ENCODE measurements at places on chromosomes 2 and 18.

- H3K27ac ChIP-seq: no peak overlapping the region
- peak; percentile 14 for DNase-seq
- peaks cover 35% of the 10 kb centered on the region for H3K4me1 ChIP-seq
- H3K27me3 ChIP-seq: peaks cover 5% of the 10 kb centered on the region
- no peak overlapping the region for H3K4me3 ChIP-seq
Observed at GRCh38 chr2:107681936-107682335, 144.8 kb upstream of the RGPD4 start.

- peak overlapping the region; percentile 43 for H3K27ac ChIP-seq
- no peak for DNase-seq
- no peak overlapping the region for H3K4me3 ChIP-seq
- H3K4me1 ChIP-seq: peaks cover 22% of the 10 kb centered on the region
- H3K27me3 ChIP-seq: peaks cover 23% of the 10 kb centered on the region
Observed at GRCh38 chr2:240520974-240521350, 36.8 kb downstream of the ANKMY1 start.

- DNase-seq: no peak
- H3K4me1 ChIP-seq: no peaks in the 10 kb centered on the region
- H3K4me3 ChIP-seq: no peak overlapping the region
- H3K27me3 ChIP-seq: peaks cover 2% of the 10 kb centered on the region
- no peak overlapping the region for H3K27ac ChIP-seq
Observed at GRCh38 chr18:33282709-33283333, 157.7 kb downstream of the CCDC178 start.

- H3K27ac ChIP-seq: peak overlapping the region; percentile 46
- no peak for DNase-seq
- H3K36me3 ChIP-seq: no peaks in the 10 kb centered on the region
Observed at GRCh38 chr2:127917916-127918315, 32.2 kb upstream of the AMMECR1L start.

DNA sequence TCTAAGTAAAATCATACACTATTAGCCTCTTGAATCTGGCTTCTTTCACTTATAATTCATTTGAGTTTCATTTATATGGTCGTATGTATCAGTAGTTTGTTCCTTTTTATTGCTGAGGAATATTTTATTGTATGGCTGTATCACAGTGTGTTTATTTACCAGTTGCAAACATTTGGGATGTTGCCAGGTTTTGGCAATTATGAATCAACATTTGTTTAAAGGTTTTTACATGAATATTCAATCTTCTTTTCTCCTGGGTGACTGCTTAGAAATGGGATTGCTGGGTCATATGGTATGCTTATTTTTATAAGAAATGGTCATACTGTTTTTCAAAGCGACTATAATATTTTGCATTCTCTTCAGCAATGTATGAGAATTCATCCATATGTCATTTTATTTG is 107.9 kb downstream of the PMAIP1 start:
- peaks cover 10% of the 10 kb centered on the region for H3K27me3 ChIP-seq
- DNase-seq: no peak
- no peaks in the 10 kb centered on the region for H3K4me1 ChIP-seq
- H3K4me3 ChIP-seq: no peak overlapping the region
- H3K36me3 ChIP-seq: peaks cover 9% of the 10 kb centered on the region

DNA sequence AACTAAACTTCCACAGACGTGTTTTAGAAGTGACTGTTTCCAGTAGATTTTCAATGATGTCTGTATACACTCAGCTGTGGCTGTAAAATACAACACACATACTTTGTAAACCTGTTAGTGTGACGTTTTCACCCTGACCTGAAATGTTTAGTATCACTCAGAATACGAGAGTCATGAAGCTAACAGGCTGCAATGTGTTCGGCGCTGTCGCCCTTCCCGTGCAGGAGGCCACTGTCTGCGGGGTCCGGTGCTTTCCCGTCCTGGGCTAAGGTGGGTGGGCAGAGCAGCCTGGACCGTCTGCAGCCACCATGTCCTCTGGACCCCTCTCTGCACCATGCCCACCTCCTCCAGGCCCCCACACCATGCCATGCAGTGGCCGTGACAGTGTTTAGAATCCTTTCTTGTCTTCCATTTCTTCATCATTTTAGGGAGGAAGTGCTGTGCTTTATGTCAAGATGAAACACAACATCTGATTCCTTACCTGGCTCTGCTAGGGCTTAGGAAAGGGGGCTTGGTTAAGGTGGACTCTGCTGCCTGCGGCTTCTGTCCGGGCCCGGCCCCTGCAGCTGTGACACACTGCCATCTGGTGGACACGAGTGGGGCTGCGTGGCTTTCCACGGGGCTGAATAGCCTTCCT is 53.8 kb upstream of the RBM44 start:
- H3K4me1 ChIP-seq: peaks cover 45% of the 10 kb centered on the region
- peak; percentile 88 for DNase-seq
- peaks cover 34% of the 10 kb centered on the region for H3K36me3 ChIP-seq
- H3K27ac ChIP-seq: no peak overlapping the region
- peaks cover 4% of the 10 kb centered on the region for H3K27me3 ChIP-seq

- H3K27me3 ChIP-seq: no peaks in the 10 kb centered on the region
- no peak for DNase-seq
- H3K4me1 ChIP-seq: no peaks in the 10 kb centered on the region
- H3K27ac ChIP-seq: peak overlapping the region; percentile 57
Observed at GRCh38 chr2:88733155-88733902, 41.9 kb downstream of the RPIA start.

DNA sequence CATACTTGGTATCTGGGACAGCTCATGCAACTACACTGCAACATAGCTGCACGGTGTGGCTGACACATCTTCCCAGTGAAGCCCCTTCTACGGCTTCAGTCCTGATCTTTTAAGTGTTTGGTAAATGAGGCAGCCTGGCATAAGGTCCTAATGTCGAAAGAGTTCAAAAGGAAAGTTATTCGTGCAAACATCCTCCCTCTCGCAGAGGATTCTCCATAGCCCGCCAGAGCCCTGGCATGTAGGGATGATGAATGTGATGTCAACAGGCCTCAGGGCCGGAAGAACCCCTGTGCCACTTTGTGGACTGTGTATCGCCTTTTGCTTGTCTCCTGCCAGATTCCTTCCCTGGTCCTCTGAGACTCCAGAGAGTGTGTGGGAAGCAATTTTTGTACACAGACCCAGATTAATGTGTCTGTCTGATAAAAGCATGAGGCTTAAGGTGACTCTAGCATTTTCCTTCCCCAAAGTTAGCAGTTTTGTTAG is 88.5 kb downstream of the SOCS6 start:
- no peak overlapping the region for H3K4me3 ChIP-seq
- H3K27me3 ChIP-seq: peaks cover 3% of the 10 kb centered on the region
- no peaks in the 10 kb centered on the region for H3K36me3 ChIP-seq

- no peaks in the 10 kb centered on the region for H3K4me1 ChIP-seq
- no peak for DNase-seq
- no peaks in the 10 kb centered on the region for H3K27me3 ChIP-seq
- H3K36me3 ChIP-seq: no peaks in the 10 kb centered on the region
Observed at GRCh38 chr2:209671020-209671680, 100.5 kb upstream of the UNC80 start.

GRCh38 chr2:19800796-19801195 is 101.0 kb downstream of the TTC32 start:
- peak overlapping the region; percentile 55 for H3K27ac ChIP-seq
- H3K4me3 ChIP-seq: no peak overlapping the region
- peaks cover 45% of the 10 kb centered on the region for H3K4me1 ChIP-seq
- H3K27me3 ChIP-seq: peaks cover 16% of the 10 kb centered on the region
- DNase-seq: no peak

DNA sequence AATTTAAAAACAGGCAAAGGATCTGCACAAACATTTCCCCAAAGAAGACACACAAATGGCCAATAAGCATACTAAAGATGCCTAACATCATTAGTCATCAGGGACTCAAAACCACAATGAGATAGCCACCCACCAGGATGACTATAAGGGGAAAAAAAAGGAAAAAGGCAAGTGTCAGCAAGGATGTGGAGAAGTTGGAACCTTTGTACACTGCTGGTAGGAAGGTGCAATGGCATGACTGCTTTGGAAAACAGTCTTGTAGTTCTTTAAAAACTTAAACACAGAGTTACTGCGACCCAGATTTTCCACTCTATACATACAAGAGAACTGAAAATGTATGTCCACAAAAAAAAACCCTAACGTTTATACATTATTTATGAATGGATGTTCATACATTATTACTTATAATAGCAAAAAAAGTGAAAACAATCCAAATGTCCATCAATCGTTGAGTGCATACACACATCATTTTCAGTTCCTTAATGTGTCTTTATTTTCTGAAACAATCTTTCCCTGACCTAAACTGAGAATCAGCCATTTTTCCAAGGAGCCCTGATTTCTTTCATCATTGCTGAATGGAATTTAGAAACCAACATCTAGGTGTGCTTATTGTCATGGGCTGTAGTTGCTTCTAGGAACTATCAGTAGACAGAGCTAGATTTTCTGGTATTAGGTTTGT is 64.7 kb upstream of the TLK1 start:
- H3K27ac ChIP-seq: peak overlapping the region; percentile 15
- no peak for DNase-seq
- no peaks in the 10 kb centered on the region for H3K4me1 ChIP-seq
- no peak overlapping the region for H3K4me3 ChIP-seq

- H3K36me3 ChIP-seq: no peaks in the 10 kb centered on the region
- H3K27me3 ChIP-seq: peaks cover 54% of the 10 kb centered on the region
- DNase-seq: peak; percentile 10
- peak overlapping the region; percentile 82 for H3K4me3 ChIP-seq
Observed at GRCh38 chr18:34494359-34494696, 215.8 kb upstream of the DTNA start.

- peak; percentile 59 for DNase-seq
- H3K36me3 ChIP-seq: no peaks in the 10 kb centered on the region
- H3K4me1 ChIP-seq: peaks cover 34% of the 10 kb centered on the region
- no peak overlapping the region for H3K4me3 ChIP-seq
- H3K27me3 ChIP-seq: peaks cover 5% of the 10 kb centered on the region
Observed at GRCh38 chr2:137947728-137948336, 16.4 kb upstream of the HNMT start.

- peaks cover 20% of the 10 kb centered on the region for H3K36me3 ChIP-seq
- H3K4me1 ChIP-seq: peaks cover 38% of the 10 kb centered on the region
- no peak overlapping the region for H3K27ac ChIP-seq
- DNase-seq: no peak
- H3K4me3 ChIP-seq: no peak overlapping the region
Observed at GRCh38 chr2:191680639-191681038, 2.7 kb downstream of the NABP1 start.

GRCh38 chr2:71484354-71484753 is 31.0 kb downstream of the DYSF start:
- peaks cover 8% of the 10 kb centered on the region for H3K27me3 ChIP-seq
- peaks cover 35% of the 10 kb centered on the region for H3K4me1 ChIP-seq
- no peak overlapping the region for H3K4me3 ChIP-seq
- no peaks in the 10 kb centered on the region for H3K36me3 ChIP-seq
- no peak for DNase-seq

- H3K4me3 ChIP-seq: no peak overlapping the region
- H3K27me3 ChIP-seq: no peaks in the 10 kb centered on the region
- DNase-seq: no peak
- no peaks in the 10 kb centered on the region for H3K36me3 ChIP-seq
- H3K4me1 ChIP-seq: peaks cover 22% of the 10 kb centered on the region
Observed at GRCh38 chr2:239942090-239942489, 83.1 kb downstream of the NDUFA10 start.

DNA sequence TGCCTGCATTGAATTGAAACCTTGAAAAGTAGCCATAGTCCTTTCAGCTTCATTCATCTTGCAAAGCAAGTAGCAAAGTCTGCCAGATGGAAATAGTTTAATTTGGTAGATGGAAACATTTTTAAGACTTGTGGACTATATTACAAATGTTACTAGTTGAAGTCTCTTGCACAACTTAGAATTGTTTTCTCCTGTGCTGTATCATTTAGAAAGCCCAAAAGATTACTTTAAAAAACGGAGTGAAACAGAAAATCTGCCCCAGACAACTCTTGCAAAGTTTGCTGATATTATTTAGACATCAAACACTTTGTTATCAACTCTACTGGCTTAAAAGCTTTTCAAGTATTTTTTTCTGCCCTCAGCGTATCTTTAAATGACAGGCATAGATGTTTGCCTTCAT is 335.0 kb downstream of the RPRM start:
- no peaks in the 10 kb centered on the region for H3K4me1 ChIP-seq
- H3K27me3 ChIP-seq: peaks cover 4% of the 10 kb centered on the region
- H3K36me3 ChIP-seq: no peaks in the 10 kb centered on the region
- DNase-seq: no peak
- H3K27ac ChIP-seq: no peak overlapping the region

GRCh38 chr2:19351499-19351898 is 6.9 kb downstream of the OSR1 start:
- no peak overlapping the region for H3K27ac ChIP-seq
- peak overlapping the region; percentile 49 for H3K4me3 ChIP-seq
- peak; percentile 35 for DNase-seq
- H3K4me1 ChIP-seq: peaks cover 77% of the 10 kb centered on the region

GRCh38 chr2:7738596-7738995 is 821.4 kb downstream of the RNF144A start:
- H3K4me1 ChIP-seq: peaks cover 22% of the 10 kb centered on the region
- H3K4me3 ChIP-seq: no peak overlapping the region
- peaks cover 4% of the 10 kb centered on the region for H3K27me3 ChIP-seq
- DNase-seq: no peak
- H3K36me3 ChIP-seq: no peaks in the 10 kb centered on the region

GRCh38 chr2:96800061-96801004 is 15.7 kb upstream of the CNNM3 start:
- no peaks in the 10 kb centered on the region for H3K36me3 ChIP-seq
- H3K27ac ChIP-seq: no peak overlapping the region
- peaks cover 6% of the 10 kb centered on the region for H3K27me3 ChIP-seq
- no peak for DNase-seq

GRCh38 chr2:13089971-13090370 is 373.2 kb downstream of the TRIB2 start:
- H3K36me3 ChIP-seq: no peaks in the 10 kb centered on the region
- no peaks in the 10 kb centered on the region for H3K27me3 ChIP-seq
- DNase-seq: no peak
- H3K4me3 ChIP-seq: no peak overlapping the region

GRCh38 chr2:22756276-22757043 is 628.5 kb upstream of the KLHL29 start:
- H3K4me1 ChIP-seq: no peaks in the 10 kb centered on the region
- no peak overlapping the region for H3K27ac ChIP-seq
- H3K4me3 ChIP-seq: no peak overlapping the region
- no peak for DNase-seq
- H3K36me3 ChIP-seq: no peaks in the 10 kb centered on the region

- peaks cover 41% of the 10 kb centered on the region for H3K4me1 ChIP-seq
- peaks cover 4% of the 10 kb centered on the region for H3K36me3 ChIP-seq
- peak; percentile 95 for DNase-seq
Observed at GRCh38 chr18:9771261-9771976, 63.3 kb downstream of the RAB31 start.

DNA sequence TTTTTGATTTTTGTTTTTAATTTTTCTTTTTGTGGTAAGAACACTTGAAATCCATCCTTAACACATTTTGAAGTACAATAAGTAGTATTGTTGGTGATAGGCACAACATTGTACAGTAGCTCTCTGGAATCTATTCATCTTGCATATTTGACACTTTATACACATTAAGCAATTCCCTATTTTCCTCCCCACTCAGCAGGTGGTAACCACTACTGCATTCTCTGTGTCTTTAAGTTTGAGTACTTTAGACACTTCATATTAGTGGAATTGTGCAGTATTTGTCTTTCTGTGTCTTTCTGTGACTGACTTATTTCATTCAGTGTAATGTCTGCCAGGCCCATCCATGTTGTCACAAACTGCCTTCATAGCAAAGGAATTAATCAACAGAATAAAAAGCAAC is 471.7 kb upstream of the CDH20 start:
- H3K27me3 ChIP-seq: no peaks in the 10 kb centered on the region
- H3K4me1 ChIP-seq: no peaks in the 10 kb centered on the region
- H3K4me3 ChIP-seq: no peak overlapping the region

Data from nephron progenitor cell (in vitro differentiated cells).